Hepatocyte (in vitro differentiated cells): ENCODE measurements at places on chromosomes 1 and 21.

GRCh38 chr1:1291548-1292441 is 11.6 kb downstream of the SCNN1D start:
- H3K36me3 ChIP-seq, result no peaks in the 10 kb centered on the region
- H3K27ac ChIP-seq, result no peak overlapping the region
- H3K4me1 ChIP-seq, result no peaks in the 10 kb centered on the region
- H3K27me3 ChIP-seq, result no peaks in the 10 kb centered on the region
- no peak overlapping the region for H3K4me3 ChIP-seq
- DNase-seq, result peak; percentile 83

DNA sequence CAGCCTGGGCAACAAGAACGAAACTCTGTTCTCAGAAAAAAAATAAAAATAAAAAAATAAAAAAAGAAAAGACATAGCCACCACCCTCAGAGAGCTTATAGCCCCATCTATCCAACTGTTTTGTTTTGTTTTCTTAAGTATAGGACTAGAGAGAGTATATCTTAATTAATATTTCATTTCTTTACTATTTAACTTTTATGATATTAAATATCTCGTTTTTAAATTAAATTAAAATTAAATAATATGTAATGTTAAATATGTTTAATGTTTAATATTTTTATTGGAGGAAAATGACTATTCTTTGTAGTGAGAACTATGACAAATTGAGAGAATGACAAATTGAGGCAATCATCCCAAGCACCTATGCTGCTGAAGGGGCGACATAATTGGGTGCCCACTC is 33.1 kb upstream of the YTHDF2 start:
- DNase-seq, result no peak
- H3K27ac ChIP-seq, result no peak overlapping the region
- H3K27me3 ChIP-seq, result no peaks in the 10 kb centered on the region
- H3K4me1 ChIP-seq, result no peaks in the 10 kb centered on the region
- H3K36me3 ChIP-seq, result no peaks in the 10 kb centered on the region

GRCh38 chr1:198633675-198634121 is 5.1 kb upstream of the PTPRC start:
- no peak overlapping the region for H3K4me3 ChIP-seq
- H3K36me3 ChIP-seq, result no peaks in the 10 kb centered on the region
- H3K27me3 ChIP-seq, result no peaks in the 10 kb centered on the region
- no peaks in the 10 kb centered on the region for H3K4me1 ChIP-seq
- DNase-seq, result no peak
- no peak overlapping the region for H3K27ac ChIP-seq

DNA sequence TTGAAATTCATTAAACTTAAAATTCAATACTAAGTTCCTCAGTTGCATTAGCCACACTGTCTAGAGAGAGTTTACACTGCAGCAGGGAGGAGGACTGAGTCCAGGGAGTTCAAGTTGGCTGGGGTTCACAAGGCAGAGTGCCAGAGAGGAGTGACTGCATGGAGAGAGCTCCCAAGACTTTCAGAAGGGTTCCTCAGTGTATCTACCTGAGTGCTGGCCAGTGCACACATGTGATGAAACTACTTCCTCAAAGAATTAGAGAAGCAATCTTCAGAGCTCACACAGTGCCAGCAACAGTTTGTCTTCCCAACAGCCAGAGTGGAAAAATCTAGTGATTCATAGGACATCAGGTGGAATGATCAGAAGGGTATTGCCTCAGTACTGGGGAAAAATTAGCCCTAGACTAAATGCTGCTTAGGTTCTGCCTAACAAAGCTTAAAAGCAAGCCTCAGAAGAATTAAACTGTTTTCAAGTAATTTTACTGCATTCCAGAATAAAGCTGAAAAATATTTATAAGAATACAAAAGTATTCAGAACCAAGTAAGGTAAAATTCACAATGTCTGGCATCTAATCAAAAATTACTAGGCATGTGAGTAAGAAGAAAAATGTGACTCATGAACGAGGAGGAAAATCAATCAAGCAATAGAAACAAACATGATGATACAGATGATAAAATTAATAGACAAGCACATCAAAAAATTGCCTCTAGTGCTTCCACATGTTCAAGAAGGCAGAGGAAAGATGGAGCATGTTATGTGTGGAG is 10.4 kb upstream of the WNT3A start:
- H3K27me3 ChIP-seq, result peaks cover 4% of the 10 kb centered on the region
- H3K4me1 ChIP-seq, result no peaks in the 10 kb centered on the region
- H3K27ac ChIP-seq, result no peak overlapping the region
- no peaks in the 10 kb centered on the region for H3K36me3 ChIP-seq
- no peak overlapping the region for H3K4me3 ChIP-seq

- no peak overlapping the region for H3K27ac ChIP-seq
- H3K4me3 ChIP-seq, result no peak overlapping the region
- no peaks in the 10 kb centered on the region for H3K36me3 ChIP-seq
These were observed 4.3 kb upstream of the C1QTNF12 start for GRCh38 chr1:1250786-1251284.
